T47D (cell line): ENCODE measurements at places on chromosomes 1 and 21.

GRCh38 chr1:178551307-178551706, 38.4 kb downstream of the TEX35 start:
- no peak for DNase-seq

DNA sequence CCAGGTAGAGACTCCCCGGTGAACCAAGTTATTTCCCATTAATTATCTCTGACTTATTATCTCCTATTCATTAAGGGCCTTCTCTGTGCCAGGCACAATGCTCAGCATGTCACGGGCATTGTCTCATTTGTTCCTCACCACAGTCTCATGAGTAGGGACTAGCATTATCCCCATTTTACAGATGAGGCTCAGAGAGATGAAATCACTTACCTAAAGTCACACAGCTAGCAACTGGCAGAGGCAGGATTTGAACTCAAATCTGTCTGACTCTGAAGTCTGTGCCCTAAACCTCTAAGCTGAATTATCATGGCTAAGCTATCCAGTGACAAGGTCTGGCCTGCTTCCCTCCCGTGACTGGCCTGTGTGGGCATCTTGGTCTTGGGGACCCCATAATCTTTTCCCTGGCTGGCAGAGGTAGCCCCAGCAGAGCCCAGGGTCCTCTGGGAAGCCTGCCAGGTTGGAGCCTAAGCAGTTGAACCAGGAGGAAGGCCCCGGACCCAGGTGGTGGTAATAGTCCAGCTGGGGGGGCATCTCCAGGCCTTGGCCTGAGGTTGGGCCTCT, 4.5 kb downstream of the MAP7D1 start:
- no peak for DNase-seq

DNA sequence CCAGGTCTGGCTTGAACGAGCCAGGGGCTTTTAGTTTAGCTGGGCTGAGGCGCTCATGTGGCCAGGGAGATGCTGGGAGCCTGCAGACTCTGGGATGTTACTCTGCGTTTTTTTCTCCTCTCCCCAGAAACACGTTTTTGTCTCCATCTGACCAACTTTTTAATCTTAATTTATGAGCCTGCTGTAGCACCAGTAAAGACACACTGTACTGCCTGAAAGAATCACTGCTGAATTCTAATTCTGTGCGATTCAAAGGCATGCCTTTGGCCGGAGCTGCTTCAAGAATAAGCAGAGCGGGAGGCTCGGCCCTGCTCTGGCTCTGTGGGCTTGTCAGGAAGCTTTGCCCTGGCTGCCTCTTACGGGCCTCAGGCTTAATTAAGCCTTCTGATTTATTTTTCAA, 129.5 kb downstream of the CAMTA1 start:
- no peak for DNase-seq

GRCh38 chr1:37673920-37674319, 18.4 kb upstream of the CDCA8 start:
- no peak for DNase-seq

GRCh38 chr1:24972221-24972914, 42.3 kb upstream of the RUNX3 start:
- no peak for DNase-seq

DNA sequence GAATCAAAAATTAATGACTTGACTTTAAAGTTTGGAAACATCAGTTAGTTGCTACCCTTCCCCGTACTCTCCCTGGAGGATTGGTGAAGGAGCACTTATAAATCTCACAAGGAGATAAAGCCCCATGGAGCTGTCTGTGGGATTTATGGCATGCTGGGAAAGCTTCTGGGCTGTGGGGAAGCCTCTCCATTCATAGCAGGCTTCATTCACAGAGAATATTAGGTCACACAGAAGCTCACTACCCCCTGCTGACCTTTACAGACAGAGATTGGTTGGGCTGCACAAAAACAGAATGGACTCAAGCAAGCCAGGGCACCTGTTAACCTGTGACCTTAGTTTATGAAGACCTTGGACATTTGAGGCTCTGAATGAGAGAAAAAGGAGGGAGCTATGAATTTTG, 32.1 kb downstream of the RGL1 start:
- no peak for DNase-seq

DNA sequence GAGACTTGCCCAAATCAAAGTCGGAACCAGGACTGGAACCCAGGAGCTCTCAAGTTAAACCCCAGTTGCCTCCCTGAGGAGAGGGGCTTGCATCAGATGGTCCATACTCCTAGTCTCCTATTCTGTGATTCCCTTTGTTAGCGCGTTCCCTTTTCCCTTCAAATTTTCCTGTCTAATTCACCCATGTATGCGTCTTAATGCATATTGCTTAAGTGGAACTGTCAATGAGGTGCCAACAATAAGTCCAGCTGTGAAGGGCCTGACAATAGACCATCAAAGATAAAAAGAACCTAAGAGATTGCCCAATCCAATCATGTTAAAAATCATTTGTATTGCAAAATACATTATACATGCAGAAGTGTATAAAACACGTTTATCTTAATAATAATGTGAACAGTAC, 634 bp upstream of the SPATA6 start:
- DNase-seq, result no peak

GRCh38 chr1:112581586-112582192, 37.3 kb downstream of the ST7L start:
- DNase-seq, result no peak

DNA sequence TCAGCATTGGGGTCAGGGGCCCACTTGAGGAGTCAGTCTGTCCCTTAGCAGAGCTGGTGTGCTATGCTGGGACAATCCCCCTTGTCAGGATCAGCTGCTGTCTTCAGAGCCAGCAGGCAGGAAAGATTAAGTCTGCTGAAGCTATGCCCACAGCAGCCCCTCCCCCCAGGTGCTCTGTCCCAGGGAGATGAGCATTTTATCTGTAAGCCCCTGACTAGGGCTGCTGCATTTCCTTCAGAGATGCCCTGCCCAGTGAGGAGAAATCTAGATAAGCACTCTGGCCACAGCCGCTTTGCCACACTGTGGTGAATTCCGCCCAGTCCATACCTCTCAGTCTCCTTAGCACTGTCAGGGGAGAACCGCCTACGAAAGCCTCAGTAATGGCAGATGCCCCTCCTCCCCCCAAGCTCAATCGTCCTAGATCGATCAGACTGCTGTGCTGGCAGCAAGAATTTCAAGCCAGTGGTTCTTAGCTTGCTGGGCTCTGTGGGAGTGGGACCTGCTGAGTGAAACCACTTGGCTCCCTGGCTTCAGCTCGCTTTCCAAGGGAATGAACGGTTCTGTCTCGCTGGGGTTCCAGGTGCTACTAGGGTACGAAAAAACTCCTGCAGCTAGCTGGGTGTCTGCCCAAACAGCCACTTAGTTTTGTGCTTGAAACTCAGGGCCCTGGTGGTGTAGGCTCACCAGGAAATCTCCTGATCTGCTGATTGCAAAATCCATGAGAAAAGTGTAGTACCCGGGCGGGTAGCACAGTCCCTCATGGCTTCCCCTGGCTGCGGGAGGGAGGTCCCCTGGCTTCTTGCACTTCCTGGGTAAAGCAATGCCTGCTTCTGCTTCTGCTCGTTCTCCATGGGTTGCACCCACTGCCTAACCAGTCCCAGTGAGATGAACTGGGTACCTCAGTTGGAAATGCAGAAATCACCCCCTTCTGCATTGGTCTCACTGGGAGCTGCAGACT, 25.1 kb upstream of the TP53BP2 start:
- no peak for DNase-seq

DNA sequence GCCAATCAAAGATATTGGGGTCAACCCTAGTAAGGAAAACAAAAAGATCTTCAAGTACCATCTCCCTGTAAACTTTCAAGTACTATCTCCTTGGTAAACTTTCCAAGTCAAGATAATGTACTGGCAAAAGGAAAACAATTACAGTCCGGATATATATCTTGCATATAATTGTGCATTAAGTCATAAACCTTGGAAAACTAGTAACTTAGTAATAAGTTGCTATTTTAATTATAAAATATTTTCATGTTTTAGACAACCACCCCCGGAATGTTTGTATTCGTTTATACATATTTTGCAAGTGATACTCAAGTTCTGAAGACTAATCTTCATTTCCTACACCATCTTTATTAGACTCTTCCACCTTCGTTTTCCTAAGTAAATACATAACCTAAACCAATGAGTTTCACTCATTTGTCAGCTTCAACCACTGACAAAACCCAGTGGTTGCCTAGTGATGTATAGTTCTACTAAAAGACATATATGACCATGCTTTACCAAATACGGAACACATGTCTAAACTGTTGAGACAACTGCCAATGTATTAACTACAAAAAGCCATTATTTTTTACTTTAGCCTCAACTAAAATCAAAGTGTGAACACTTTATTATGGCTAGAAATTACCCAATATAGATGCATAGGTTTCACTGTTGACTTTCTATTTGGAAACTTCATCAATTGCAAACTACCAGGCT, 1.7 kb downstream of the AKT3 start:
- DNase-seq, result no peak

DNA sequence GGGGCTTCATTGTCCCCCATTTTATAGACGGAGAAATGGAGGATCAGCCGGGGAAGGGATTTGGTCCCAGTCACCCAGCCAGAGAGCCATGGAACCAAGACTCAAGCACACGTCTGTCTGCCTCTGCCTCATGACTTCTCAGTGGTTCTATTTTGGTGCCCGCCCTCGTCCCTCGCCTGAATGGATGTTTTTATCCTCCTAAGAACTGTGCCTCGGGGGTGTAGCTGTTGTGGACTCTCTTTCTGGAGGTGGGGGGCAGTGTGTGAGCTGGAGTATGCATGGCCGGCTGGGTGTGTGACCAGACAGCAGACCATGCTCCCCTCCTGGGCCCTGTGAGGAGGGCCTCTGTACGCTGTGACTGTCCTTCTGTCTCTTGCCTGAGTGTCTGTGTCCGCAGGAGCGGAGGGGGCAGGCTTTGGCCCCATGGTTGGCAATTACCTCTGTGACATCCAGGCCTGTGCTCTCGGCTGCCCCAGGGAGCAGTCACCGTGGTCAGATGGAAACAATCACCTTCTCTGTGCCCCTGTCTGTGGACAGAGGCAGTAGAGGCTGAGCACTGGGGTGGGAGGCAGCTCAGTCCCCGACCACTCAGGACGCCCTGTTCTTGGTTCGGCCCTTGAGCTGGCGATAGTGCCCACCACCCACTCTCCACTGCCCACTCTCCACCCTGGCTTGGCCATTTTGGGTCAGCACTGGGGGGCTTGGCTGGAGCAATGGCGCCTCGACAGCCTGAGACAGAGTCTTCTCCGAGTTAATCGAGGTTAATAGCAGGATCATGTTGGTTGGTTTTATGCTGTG, 20.4 kb downstream of the WNT4 start:
- DNase-seq, result no peak
